HuH-7.5 (cell line): ENCODE measurements at places on chromosomes 7 and 10.

DNA sequence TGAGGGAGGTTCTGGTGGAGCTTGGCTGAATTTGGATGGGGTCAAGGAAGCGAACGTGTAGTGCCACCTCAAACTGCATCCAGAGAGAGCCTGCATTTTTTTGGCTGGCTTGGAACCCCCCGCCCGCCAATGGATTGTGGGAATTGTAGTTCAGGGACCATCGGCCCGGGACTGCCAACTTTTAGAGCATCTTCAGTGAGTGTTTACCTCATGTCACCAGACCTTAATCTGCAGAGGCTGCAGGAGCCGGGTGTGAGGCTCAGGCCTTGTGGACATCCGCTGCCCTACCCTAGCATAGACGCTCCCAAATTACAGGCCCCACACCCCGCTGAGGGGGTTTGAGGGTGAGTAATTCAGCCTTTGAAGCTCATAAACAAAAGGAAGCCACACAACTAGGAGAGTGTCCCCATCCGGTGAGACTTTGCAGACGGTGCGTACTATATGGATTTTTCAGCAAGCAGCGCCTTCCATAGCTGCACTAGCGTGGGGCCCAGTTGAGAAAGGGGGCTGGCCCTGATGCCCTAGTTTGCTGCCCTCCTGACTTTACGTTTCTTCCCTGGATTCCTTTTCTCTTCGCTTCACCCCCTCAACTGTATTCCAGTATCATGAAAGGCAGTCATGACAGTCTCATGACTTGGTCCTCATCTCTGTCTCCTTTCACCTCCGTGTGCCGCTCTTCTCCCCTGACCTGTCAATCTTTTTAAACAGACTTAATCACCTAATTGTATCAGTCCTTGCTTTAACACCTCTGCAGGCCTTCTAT lies 717 bp downstream of the CNPY4 start:
- DNase-seq, result peak; percentile 71

- DNase-seq, result no peak
Observed at GRCh38 chr7:115352375-115352774, 430.5 kb downstream of the MDFIC start.

DNA sequence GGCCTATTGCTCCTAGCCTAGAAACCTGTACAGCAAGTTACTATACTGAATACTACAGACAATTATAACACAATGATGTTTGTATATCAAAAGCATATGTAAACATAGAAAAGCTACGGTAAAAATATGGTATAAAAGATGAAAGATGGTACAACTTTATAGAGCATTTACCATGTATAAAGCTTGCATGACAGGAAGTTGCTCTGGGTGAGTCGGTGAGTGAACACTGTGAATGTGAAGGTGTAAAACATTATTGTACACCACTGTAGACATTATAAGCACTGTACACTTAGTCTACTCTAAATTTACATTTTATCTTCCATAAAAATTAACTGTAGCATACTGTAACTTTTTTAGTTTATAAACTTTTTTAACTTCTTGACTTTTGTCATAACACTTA lies 674.3 kb upstream of the ZWINT start:
- DNase-seq, result no peak

DNA sequence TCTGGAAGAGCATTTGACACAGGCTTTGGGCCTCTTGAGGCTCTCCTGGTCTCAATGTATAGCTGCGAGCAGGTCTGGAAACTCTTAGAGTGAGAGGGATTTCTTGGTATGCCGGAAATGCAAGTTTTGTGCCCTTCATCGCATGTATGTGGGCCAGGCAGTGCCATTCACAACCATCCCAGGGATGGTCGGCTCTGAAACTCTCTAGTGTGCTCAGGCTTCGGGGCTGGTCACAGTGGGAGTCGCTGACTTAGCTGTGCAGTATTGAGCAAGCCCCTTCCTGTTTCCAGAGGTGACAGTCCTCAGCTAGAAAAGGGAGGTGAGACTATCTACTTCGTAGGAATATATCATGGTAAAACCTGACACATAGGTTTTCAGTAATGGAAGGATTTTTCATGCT lies 2.0 kb upstream of the AOAH start:
- no peak for DNase-seq

DNA sequence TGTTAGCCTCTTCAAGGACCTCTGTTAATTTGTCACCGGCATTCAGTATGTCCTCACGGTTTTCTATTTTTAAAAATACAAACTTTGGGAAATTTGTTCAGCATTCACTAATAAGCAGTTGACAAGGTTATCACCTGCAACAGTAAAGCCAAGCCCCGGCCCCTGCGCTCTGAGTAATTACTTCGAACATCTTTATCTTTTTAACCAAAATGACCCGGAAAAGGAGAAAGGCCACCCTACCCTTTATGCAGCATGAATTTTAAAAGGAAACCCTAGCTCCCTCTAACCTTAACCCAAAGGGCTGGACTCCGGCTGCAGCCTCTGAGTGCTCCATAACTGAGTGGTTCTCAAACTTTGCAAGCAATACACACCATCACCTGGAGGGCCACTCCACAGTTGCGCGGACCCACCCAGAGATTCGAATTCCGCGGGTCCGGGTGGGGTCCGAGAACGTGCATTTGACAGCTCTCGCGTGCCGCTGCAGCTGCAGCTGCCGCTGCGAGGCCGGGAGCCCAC lies 940 bp downstream of the NSMCE4A start:
- no peak for DNase-seq

DNA sequence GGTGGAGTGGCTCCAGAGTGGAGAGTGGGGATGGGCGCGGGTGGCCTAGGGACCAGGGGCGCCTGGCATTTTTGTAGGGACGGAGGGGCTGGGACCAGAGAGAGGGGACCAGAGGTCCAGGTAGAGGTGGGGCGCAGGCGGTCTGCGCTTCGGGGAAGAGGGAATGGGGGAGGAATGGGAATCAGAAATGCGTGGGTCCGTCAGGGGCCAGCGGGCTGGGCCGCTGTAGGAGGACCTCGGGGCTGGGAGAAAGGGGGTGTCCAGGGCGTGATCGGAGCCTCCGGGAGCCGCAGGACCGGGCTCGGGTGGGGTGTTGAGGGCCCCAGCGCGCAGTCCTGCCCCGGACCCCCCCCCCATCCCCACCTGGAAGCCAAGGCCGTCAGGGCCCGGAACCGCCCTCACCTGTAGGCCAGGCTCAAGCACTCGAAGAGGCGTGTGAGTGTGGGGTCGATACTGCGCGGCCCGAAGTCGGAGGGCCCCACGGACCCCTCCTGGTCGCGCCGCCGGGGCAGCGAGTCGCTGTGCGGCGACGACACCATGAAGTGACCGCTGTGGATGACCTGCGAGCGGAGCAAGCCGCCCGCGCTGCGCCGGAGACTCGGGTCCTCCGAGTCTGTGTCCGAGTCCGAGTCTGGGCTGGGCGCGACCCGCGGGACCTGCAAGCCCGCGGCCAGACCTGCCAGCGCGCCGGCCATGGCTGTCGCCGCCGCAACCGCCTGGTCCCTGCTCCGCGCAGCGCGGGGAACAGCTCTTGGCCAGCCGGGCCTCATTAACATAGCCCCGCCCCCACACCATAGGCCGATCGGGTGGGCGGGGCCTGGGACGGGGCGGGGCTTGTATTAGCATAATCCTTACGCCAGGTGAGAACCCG lies at the start of gene MLXIPL:
MLXIPL (minus strand) TSS at position 725 of the 871 bp plus-strand sequence; CDS start at position 695, 30 bp downstream.
- DNase-seq, result peak; percentile 90

- DNase-seq, result no peak
Observed at GRCh38 chr10:70544431-70545340, 57.9 kb downstream of the PRF1 start.

- DNase-seq, result no peak
Observed at GRCh38 chr10:76675951-76676587, 961.5 kb downstream of the KCNMA1 start.

GRCh38 chr7:158283016-158283974 lies 304.3 kb downstream of the PTPRN2 start:
- DNase-seq, result no peak

- no peak for DNase-seq
Observed at GRCh38 chr10:61195211-61195610, 251.2 kb upstream of the RHOBTB1 start.

DNA sequence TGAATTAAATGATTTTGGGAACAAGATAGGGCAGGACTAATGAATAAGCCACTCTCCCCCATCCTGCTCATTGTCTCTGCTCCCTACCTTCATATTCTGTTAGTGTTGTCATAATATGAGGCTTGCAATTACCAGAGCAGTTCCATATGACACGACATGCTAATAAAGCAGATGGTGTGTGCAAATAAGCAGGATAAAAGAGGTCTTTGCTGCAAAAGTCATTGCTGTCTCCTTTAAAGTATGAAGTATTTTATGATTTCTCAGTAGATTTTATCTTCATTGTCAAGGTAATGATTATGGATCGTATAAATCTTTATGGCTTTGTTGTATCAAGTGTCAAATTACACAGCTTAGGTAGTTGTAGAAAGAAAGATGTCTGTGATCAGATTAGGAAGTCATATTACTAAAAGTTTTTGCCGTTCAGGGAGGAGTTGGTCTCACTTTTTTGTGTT lies 114.8 kb downstream of the SDK1 start:
- DNase-seq, result no peak

DNA sequence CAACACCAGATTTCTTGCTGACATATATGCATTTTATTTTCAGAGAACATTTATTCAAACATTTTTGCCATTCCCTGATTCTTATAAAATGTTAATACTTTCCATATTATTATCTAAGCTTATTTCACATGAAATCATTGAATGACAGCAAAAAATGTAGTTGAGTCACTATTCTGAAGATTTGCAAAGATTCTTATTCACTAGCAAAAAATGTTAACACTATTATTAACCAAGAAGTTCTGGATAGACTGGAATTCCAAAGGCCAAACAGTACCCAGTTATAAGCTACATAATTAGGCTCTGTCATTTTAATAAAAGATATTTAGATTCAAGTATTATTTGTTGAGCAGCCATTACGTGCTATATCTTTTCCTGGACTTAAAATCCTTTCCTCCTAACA lies 4.3 kb downstream of the GSTO2 start:
- DNase-seq, result no peak

DNA sequence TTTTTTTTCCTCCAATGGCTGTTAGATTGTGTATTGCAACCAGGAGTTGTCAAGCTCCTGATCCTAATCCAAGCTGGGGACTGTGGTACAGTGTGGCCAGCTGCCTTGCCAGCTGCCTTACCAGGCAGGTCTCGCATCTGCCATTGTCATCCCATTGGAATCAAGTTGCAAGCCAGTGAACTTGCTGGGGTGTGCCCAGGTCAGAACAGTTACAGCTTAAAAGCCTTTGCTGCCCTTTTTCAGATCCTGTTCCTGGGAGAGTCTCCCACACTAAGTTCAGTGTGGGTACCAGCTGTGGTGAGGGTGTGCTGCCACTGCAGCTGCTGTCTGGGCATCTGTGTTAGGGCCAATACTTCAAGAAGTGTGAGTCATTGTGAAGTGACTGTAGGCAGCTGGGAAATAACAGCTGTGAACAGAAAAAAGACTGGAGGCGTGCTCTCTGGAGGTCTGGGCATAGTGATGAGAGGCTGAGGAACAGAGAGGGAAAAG lies 72.8 kb downstream of the CCNY start:
- DNase-seq, result no peak

- DNase-seq, result no peak
Observed at GRCh38 chr7:28484606-28484935, 72.3 kb downstream of the CREB5 start.

- peak; percentile 13 for DNase-seq
Observed at GRCh38 chr10:21364196-21365114, 161.0 kb downstream of the SKIDA1 start.

- DNase-seq, result no peak
Observed at GRCh38 chr10:11721806-11722205, 20.4 kb upstream of the ECHDC3 start.

DNA sequence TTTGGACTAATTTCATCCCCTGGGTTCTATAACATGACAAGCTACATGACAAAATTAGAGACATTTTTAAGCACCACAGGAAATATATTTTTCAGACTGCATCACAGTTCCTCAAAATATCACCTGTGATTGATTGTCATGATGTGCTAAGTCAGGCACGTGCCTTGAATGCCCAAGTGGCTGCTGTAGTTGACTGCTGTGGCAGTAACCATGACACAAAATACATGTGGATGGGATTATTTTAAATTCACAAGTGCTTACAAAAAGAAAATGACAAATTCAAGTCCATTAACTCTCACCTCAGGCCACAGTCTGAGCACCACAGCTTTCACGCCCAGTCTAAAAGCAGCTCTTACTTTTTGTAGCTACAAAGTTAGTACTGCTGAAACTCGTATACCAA lies 45.5 kb downstream of the TNPO3 start:
- DNase-seq, result no peak

- DNase-seq, result peak; percentile 99
Observed at GRCh38 chr7:1086588-1087464, 1.1 kb upstream of the GPER1 start.

DNA sequence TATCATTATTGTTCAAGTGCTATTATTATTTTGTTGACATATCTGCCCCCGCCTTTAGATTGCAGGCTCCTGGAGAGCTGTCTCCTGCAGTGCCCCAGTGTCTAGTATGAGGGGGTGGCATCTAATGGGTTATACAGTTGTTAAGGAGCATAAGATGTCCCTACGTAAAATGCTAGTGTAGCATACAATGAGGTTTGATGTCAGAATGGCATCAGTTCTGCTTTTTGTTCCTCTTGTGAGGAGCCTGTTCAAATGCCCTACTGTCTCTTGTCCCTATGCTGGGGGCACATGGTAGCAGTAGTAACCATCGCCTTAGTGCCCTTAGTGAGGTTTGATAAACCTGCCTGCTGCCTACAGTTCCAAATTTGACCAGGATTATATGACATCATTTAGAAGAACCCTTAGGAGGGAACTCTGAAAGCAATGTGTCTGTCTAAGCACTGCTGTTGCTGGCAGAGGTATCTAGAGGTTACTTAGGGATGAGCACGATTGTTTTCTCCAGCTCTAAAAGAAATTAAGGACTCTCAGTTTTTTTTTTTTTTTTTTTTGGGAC lies 9.7 kb downstream of the CREM start:
- DNase-seq, result no peak

DNA sequence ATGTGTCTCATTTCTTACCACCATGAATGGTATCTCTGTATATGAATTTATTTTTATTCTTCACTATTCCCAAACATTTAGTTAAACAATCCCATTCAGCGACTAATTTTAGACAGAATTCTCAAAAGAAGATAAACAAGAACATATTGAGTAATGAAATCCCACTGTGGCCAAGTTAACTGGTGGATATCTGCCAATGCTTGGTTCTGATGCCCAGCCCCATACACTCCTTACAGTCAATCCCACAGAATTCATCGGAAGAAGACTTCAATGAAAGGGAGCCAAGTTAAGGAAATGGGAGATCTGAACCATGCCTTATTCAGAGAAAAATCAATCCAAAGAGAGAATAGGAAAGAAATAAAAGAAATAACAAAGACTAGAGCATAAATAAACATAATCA lies 518.0 kb downstream of the XPNPEP1 start:
- DNase-seq, result no peak

- DNase-seq, result no peak
Observed at GRCh38 chr10:74077416-74077815, 73.2 kb downstream of the AP3M1 start.

- DNase-seq, result no peak
Observed at GRCh38 chr10:76082232-76082631, 650.8 kb downstream of the LRMDA start.

DNA sequence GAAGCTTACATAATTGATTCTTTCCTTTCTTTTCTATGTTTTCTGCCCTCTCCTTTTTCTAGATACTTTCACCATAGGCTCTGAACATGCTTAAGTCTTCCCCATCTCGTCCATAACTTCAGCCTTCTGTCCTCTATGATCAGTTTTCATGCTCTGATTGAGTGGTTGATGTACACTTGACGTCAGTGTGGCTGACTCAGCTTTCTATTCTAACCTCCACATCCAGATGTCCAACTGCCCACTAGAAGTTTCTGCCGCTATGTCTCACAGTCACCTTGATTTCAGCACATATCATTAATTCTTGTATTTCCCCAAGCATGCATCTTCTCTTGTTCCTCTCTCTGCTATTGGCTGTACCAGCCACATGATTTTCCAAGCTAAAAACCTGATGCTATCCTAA lies 15.0 kb downstream of the CDK14 start:
- no peak for DNase-seq
